Substantia nigra (tissue), 51 donors: ENCODE measurements at places on chromosomes 7 and 10.

DNA sequence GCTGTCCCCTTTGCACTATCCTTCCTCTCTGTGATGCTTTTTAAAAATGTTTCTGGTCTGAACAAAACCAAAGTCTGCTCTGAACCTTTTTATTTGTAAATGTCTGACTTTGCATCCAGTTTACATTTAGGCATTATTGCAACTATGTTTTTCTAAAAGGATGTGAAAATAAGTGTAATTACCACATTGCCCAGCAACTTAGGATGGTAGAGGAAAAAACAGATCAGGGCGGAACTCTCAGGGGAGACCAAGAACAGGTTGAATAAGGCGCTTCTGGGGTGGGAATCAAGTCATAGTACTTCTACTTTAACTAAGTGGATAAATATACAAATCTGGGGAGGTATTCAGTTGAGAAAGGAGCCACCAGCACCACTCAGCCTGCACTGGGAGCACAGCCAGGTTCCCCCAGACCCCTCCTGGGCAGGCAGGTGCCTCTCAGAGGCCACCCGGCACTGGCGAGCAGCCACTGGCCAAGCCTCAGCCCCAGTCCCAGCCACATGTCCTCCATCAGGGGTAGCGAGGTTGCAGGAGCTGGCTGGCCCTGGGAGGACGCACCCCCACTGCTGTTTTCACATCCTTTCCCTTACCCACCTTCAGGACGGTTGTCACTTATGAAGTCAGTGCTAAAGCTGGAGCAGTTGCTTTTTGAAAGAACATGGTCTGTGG, 11.4 kb upstream of the CSGALNACT2 start:
- no peak for DNase-seq

GRCh38 chr10:389261-389790, 254.1 kb downstream of the ZMYND11 start:
- DNase-seq: no peak

DNA sequence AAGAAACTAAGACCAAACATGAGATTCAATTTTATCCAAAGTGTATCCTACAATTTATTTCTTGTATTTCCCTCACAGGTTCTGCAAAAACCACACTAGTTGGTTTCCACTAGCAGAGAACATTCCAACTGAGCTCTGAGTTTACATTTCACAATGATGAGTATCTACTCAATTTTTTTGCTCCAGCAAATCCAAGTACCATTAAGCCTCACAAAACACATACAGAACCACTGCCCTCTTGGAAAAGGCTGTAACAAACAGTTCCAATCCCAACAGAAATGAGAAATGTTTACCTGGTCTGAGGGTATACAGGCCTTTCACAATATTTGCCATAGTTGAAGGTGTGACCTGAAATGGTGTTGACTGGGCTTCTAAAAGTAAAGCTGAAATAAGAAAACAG, 59.9 kb downstream of the CACUL1 start:
- no peak for DNase-seq

DNA sequence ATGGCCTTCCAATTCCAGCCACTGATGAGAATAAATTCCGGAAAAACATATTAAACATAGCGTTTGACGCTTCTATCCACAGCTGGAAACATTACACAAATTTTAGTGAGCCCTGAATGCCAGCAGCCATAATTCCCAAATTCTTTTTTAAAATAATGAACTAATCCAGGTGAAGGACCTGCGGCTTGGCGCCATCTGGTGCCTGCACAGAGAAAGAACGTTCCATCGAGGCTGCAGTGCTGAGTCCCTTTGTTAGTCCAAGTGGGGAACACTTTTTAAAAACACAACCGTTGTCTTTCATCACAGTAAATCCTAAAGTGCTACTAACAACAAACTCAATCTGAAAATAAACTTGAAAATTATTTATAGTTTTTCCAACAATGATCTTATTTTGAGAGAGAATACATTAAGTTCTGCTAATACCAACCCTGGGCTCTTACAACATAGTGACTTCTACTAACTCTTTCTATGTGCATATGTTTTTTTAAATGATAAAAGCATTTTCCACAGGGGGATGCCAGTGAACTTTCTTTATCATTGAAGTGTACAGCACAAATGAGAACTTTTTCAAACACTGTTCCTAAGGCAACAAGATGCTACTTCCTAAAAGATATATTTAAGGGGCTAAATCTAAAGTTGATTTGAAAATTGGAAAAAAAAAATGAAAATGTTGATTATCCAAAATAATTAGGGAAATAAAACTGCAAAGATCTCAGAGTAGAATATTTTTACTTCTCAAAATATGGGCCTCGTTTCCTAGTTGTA, 166.9 kb upstream of the RNF32 start:
- no peak for DNase-seq

GRCh38 chr7:69203871-69204270, 394.4 kb upstream of the AUTS2 start:
- DNase-seq: no peak

- no peak for DNase-seq
These were observed 195.4 kb downstream of the MGMT start for GRCh38 chr10:129662426-129662825.

GRCh38 chr10:61262486-61263261, 190.5 kb downstream of the TMEM26 start:
- no peak for DNase-seq

DNA sequence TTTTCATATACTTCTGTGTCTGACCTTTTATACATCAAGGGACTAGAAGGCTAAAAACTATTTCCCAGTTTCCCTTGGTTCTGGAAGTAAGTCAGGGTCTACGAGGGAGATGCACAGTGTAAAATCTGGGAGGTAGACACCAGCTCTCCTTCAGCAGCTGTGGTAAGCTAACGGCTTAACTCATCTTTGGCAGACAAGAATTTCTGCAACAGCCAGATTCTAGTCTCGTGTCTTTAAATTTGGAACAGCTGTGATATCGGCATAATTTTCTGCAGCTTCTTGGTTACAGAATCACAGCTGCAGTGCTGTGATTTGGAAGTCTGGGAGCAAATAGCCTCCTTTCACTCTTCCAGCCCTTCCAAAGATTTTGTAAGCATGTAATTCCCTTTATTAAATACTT, 37.4 kb upstream of the ABCB4 start:
- DNase-seq: no peak

DNA sequence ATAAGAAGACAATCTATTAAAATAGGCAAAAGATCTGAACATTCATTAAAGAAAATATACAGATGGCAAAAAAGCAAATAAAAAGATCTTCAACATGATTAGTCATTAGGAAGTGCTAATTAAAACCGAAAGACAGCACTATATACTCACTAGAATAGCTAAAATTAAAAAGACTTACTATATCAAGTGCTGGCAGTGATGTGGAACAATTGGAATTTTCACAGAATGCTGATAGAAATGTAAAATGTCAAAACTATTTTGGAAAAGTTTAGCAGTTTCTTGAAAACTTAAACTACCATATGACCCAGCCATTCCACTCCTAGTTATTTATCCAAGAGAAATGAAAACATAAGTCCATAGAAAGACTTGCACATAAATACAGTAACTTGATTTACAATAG, 25.0 kb upstream of the TLL2 start:
- DNase-seq: no peak

DNA sequence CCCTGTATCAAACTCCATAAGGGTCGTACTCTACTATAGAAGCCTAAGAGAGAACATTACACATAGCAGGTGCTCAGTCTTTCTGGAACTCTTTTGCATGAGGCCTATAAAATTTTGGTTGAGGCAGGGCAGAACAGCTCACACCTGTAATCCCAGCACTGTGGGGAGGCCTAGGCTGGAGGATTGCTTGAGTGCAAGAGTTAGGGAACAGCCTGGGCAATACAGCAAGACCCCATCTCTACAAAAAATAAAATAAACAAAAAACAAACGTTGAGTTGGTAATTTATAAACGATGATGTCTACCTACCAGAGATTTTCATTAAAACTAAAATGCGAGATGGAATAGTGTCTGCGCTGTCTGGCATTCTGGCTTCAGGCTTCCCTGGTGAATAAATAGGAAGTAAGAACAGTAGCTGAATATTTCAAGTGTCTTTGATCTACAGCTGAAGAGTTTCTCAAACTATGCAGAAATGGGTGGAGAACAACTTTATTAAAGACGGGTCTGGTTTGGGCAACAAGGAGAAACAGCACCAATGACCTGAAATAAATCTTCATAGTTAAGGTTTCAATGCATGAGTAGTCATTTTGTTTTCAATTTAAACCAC, 774 bp downstream of the PON2 start:
- no peak for DNase-seq

- no peak for DNase-seq
These were observed 4.4 kb downstream of the SH2D4B start for GRCh38 chr10:80542053-80542452.

DNA sequence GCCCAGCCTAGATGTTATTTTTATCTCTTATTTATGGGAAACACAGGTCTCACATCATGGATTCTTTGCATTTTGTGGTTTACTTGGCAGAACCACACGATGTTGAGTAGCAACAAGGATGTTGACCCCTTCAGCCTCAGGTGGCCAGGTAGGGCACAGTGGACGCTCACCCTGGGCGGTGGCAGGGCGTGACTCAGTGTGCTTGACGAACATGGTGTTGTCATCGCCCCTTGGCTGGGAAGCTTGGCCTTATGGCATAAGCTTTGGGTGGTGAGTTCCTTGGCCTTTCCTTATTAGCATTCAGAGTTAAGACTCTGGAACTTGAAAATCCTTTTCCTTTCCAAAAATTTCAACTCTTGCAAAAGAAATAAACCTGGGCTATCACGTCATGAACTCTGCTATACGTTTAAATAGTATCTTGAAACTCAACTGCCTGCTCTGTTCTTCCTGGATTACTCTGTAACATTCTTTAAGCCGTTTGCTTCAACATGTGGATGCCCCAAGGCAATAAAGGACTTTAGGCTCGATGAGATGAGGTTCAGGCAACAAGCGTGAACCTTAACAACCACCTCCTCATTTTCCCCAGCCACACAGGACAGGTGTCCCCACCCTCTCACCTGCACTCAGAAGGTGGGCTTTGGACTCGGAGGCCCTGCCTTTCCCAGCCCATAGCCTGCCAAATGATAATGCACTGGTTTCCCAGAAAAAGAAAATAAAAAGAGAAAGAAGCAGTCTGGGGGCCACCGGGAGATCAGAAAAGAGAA, 22.5 kb upstream of the ECHDC3 start:
- DNase-seq: no peak

- no peak for DNase-seq
These were observed 786.0 kb downstream of the GRID1 start for GRCh38 chr10:85580585-85580984.

- DNase-seq: no peak
These were observed 167.6 kb downstream of the ZNF365 start for GRCh38 chr10:62541811-62542210.

GRCh38 chr7:148684289-148684830, 14.3 kb upstream of the CUL1 start:
- no peak for DNase-seq

DNA sequence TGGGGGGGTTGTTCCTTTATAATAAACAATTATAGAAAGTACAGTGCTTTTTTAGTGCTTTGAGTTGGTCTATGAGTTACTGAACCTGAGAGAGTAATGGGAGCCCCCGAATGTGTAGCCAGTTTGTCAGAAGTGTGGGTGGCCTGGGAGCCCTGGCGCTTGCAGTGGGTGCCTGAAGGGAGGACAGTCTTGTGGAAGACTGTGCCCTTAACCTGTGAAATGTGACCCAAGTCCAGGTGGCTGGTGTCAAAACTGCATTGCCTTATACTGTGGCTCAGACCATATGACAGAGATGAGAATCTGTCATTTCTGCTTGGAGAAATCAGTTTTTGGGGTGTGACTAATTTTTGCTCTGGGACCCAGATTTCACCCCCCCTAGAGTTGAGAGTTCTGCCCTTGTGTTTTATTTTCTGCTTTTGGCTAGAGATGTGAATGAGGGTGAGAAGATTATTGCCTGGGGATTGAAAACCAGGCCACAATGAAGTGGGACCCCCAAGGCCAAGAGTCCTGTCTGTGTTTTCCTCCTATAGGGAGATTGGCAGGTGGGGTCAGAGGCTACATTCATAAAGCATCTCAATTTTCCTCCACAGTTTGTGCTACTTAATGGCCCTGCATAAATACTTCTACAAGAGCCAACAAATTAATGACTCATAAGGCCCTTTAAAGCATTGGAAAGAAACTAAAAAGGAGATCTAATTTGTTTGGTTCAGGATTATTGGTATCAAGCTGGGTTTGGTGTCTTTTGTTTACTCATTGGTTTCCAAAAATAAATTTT, 24.1 kb upstream of the CARD11 start:
- DNase-seq: no peak

GRCh38 chr7:130444234-130444633, 3.4 kb upstream of the CEP41 start:
- no peak for DNase-seq

GRCh38 chr7:32047075-32047474, 23.1 kb downstream of the PDE1C start:
- no peak for DNase-seq

- no peak for DNase-seq
These were observed 9.4 kb upstream of the PGAM1 start for GRCh38 chr10:97416565-97416964.

GRCh38 chr10:26831936-26832335, 28.8 kb downstream of the ABI1 start:
- DNase-seq: no peak

GRCh38 chr10:101768791-101769170, 7.1 kb downstream of the FGF8 start:
- DNase-seq: no peak

DNA sequence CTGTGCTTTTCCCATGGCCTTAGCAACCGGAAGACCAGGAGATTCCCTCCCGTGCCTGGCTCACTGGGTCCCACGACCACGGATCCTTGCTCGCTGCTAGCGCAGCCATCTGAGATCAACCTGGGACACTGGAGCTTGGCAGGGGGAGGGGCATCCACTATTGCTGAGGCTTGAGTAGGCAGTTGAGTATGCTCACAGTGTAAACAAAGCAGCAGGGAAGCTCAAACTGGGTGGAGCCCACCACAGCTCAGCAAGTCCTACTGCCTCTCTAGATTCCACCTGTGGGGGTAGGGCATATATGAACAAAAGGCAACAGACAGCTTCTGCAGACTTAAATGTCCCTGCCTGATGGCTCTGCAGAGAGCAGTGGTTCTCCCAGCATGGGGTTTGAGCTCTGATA, 697.0 kb downstream of the SORCS1 start:
- no peak for DNase-seq

- no peak for DNase-seq
These were observed 9.9 kb upstream of the GSAP start for GRCh38 chr7:77426052-77426404.

DNA sequence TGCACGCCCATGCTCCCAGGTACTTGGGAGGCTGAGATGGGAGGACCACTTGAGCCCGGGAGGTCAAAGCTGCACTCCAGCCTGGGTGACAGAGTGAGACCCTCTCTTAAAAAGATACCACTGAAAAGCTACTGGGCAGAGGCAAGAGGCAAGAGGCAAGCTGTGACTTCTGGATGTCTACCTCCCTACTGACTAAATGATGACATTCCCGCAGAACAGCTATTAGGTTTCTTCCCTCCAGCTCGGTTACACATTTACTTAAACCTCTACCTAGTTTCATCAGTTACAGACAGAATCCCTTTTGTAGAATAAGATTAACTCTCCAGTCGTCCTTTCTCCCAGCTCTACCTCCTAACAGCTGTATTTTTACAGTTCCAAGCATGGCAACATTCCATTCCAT, 21.2 kb downstream of the RHEB start:
- no peak for DNase-seq

GRCh38 chr7:102295346-102296178, 8.9 kb downstream of the SH2B2 start:
- DNase-seq: no peak
